Eye (tissue), 1 donor: ENCODE measurements at places on chromosomes 4 and X.

DNA sequence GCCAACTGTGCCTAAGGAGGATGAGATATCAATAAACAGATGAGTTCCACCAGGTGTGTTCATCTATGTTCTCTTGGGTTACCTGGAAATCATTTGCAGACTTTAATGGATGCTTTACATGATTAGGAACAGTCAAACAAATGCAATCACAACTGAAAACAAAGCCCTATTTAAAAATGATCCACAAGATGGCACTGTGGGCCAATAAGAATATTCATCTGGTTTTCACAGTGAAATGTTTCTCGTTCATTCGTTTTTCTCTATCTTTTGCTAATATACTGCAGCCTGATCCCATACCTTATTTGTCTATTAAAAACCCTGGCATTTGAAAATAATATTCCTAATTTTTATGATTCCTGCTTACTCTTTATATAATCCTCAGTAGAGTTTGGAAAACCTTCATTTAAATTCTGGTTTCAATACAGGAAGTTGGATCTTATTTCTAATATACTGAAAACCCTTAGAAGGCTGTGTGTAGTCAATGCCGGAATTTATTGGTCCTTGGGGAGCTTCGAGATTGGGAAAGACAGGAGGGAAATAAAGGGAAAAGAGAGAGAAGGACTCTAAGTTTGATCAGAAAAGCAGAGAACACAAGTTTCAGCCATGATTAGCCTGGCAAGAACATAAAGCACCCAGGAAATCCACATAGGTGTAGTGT lies 63.8 kb upstream of the TAPT1 start:
- DNase-seq, result peak; percentile 84

- no peak for DNase-seq
These were observed 113.7 kb upstream of the NEXMIF start for GRCh38 chrX:75038925-75039324.

GRCh38 chrX:104254442-104255115 lies at the start of gene ESX1:
ESX1 (minus strand) TSS chrX:104254933; CDS start chrX:104254849, 84 bp downstream.
- DNase-seq, result peak; percentile 38

DNA sequence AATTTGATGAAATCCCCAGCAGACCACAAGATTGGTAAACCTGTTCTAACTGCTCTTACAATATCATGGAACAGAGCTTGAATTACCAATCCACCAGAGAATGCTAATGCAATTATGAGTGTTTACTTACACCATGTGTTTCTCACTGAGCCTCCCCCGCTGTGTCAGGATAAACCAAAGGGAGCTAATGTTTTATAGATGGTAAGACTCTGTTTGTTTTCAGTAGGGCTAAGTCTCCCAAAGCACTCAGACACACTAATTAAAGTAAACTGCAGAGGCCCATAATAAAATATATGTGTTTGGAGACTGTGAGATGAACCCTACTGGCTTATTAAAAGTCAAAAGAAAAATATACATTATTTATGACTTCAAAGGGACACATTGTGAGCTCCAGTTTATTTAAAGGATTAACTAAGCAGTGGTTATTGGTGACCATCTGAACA lies 261.7 kb upstream of the FAM241A start:
- peak; percentile 51 for DNase-seq

GRCh38 chr4:128385683-128386304 lies 98.2 kb upstream of the PGRMC2 start:
- no peak for DNase-seq

- DNase-seq, result peak; percentile 12
These were observed 217.2 kb downstream of the SPRY1 start for GRCh38 chr4:123613586-123614344.

DNA sequence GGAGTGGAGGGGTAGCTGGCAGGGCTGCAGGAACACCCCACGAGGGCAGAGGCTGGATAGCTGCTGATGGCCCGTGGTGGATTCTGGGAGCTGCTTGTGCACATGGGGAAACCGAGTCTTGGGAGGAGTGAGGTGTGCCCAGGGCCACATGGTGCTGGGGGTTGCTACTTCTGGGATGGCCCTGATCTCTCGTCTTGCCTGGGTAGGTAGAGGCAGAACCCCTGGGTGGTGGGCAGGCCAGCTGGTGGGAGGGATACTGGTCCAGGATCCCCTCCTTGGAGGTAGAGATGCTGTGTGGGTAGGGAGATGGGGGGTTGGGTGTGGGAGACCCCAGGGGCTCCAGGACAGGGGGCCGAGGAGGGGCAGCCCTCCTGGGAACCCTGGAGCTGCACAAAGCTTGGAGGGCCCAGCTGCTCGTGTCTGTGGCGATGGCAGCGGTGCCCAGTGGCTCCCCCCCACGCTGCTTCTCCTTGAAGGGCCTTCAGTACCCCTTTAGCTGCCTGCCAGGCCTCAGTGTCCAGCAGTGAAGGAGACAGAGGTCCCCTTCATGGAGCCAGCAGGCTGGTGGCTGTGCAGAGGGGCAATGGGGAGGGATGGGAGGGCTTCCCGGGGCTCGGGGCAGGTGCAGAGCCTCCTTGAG lies 3.2 kb downstream of the NAT8L start:
- DNase-seq, result no peak

DNA sequence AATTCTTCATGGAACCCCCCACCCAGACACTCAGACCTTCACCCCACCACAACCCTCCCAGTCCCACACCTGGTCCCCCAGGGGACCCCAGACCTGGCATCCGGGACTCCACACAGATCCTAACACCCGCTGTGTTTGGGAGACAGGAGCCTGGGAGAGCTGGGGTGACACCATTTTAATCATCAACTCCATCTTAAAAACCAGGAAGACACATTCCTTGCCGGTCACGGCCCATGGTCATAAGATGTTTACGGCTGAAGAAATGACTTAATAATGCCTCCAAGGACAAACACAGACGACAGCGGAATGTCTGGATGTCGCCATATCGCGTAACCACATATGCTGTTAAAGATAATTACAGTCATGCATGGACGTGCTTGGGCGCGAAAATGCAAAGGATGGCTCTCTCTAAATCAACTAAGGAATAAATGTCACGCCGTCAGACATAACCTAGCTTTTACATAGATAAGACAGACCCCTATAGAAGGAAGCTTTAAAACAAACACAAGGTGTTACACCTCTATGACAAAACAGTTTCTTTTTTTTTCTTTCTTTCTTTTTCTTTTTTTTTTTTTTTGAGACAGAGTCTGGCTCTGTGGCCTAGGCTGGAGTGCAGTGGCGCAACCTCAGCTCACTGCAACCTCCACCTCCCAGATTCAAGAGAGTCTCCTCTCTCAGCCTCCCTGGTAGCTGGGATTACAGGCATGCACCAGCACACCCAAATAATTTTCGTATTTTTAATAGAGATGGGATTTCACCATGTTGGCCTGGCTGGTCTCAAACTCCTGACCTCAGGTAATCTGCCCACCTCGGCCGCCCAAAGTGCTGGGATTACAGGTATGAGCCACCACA lies 2.1 kb upstream of the DHRSX start:
- peak; percentile 26 for DNase-seq

DNA sequence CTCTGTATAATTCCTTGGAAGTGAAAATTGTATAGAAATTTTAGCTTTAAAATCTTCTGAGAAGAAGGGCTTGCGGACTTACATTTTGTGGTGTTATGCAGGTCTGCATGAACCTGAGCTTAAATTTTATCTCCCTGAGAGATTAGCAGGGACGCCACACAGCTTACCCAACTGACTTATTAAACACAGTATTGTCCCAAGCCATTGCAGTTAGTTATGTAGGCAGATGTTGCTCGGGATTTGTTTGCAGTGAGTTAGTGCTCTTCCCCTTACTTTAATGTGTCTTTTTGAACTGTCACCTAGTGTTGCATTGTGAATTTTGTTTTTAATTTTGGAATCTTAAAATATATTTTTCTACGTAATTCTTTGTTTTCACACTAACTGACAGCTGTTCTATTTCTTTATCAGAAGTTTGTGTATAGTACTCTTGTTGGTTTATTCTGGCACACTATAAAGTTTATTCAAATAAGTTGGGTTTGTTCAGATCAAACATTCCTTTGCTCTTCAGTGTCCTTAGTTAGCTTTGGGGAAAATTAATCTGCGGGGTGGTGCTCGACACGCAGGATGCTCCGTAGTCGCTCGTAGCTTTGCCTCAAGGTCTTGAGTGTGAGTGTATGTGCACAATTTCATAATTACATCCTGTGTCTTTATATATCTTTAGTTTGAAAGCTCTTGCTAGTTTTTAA lies 145.4 kb downstream of the STIM2 start:
- DNase-seq, result no peak

GRCh38 chr4:61195101-61195500 lies 5.0 kb upstream of the ADGRL3 start:
- DNase-seq, result no peak

GRCh38 chrX:3232262-3232923 lies 114.1 kb downstream of the MXRA5 start:
- DNase-seq, result no peak

DNA sequence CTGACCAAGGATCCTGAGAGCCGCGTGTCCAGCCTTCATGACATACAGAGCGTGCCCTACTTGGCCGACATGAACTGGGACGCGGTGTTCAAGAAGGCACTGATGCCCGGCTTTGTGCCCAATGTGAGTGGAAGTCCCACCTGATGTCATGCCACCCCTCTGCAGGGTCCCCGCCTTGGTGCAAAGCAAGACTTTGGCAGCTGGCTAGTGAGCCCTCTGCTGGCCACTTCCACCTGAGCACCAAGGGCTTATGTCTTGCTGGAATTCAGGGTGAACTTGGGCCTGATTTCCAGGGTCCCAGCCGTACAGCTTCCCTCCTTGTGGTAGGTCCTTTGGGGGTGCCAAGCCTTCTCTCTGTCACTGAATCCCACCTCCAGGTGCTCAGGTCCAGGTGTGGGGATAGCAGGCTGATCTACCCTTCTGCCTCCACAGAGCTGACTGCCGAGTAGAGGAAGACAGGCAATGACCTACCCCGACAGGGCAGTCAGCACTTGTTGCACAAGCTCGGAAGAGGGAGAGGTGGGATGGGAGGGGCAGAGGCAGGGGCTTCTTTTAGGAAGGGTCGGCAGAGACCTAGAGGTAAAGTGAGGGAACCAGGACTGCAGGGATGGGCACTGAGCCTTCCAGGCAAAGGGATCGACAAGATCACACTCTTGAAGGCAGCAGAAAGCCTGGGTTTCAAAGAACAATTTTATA lies 248.1 kb downstream of the EVC2 start:
- DNase-seq, result peak; percentile 55

DNA sequence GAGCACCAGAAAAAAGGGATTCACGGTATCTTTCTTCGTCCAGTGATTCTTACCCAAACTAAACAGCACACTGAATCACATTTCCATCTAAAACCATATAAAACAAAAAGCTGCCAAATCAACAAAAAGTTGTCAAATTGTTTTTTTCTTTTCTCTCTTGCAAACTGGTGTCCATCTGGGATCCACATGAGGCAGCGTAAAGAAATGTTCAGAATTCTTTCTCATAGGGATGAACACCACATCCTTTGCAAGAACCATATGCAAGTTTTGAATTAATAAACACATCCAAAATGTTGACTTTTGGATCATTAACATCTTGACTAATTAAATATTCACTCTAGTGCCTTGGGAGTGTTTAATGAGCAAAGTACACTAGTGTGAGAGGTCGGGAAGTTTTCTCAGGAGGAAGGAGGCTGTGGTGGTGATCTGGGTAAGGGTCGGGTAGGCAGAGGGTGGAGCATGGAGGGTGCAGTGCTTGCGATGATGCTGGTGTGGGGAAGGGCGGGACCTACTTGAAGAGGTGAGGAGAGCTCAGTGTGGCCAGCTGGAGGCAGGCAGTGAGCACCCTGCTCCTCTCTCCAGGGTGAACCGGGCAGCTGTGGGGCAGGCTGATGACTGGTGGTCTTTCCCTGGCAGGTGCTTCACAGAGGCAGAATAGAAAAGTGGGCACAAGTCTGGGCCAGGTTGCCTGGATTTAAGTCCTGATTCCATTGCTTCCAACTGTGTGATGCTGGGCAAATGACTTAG lies 72.8 kb downstream of the NSUN7 start:
- DNase-seq, result no peak

GRCh38 chr4:111869339-111869738 lies 275.9 kb upstream of the FAM241A start:
- DNase-seq, result no peak

DNA sequence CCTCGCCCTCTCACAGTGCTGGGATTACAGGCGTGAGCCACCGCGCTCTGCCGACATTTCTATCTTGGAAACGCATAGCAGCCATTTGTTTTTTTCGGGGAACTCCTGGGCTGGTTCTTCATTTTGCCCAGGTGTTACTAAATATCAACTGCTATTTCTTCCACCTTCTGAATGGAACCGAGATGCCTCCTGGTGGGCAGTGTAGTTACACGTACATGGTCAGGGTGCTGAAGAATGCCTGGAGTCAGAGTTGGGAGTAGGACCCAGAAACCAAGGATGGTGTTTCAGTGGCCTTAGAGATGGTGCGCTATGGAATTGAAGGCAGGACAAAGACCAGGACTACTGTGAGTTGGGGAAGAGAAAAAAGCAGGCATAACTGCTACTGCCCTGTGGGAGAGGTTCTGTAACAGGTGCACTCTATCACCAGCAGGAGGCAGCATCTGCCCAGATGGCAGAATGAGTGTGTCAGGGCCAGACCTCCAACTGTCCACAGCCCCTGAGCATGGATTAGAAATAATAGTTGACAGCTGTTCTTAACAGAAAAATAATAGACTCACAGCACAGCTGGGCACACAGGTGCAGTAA lies 81.7 kb downstream of the ZC4H2 start:
- DNase-seq, result peak; percentile 9

GRCh38 chr4:41167191-41167590 lies 47.2 kb downstream of the APBB2 start:
- DNase-seq, result no peak

GRCh38 chr4:11593576-11594116 lies 165.0 kb upstream of the HS3ST1 start:
- DNase-seq, result peak; percentile 34

GRCh38 chr4:163492951-163493504 lies 1.5 kb upstream of the TMA16 start:
- peak; percentile 25 for DNase-seq

- DNase-seq, result peak; percentile 77
These were observed 653 bp downstream of the BEX1 start for GRCh38 chrX:103063191-103063845.

GRCh38 chrX:40267334-40268187 lies 169.8 kb upstream of the BCOR start:
- no peak for DNase-seq

- no peak for DNase-seq
These were observed 25.4 kb upstream of the EREG start for GRCh38 chr4:74339501-74339900.

DNA sequence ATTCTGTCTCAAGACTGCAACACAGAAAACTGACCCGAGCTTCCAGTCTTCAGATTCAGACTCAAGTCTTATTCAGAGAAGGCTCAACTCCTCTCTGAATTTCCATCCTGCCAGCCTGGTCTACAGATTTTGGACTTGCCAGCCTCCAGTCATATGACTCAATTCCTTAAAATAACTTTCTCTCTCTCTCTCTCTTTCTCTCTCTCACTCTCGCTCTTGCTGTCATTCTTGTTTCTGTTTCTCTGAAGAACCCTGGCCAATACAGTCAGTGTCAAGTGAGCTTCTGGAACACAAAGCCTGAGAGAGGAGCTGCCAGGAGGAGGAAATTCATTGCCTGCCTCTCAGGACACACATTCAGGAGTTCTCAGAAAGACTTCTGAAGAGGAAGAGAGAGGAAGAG lies 154.9 kb downstream of the PARM1 start:
- DNase-seq, result no peak
